ENCODE measurements at places on chromosomes 4 and X.

DNA sequence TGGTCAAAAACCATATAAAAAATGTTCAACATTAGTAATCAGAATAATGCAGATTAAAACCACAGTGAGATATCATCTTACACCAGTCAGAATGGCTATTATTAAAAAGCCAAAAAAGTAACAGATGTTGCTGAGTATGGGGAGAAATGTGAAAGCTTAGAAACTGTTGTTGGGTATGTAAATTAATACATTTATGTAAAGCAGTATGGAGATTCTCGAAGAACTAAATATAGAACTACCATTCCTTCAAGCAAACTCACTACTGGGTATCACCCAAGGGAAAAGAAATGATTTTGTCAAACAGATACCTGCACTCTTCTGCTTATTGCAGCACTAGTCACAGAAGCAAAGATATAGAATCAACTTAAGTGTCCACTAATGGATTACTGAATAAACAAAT lies 576.4 kb upstream of the EPHA5 start:
- no peak for DNase-seq

- no peak for DNase-seq
Observed at GRCh38 chrX:63434206-63434605, 83.1 kb upstream of the SPIN4 start.

- no peak for DNase-seq
Observed at GRCh38 chr4:184306949-184307348, 89.3 kb upstream of the ENPP6 start.

DNA sequence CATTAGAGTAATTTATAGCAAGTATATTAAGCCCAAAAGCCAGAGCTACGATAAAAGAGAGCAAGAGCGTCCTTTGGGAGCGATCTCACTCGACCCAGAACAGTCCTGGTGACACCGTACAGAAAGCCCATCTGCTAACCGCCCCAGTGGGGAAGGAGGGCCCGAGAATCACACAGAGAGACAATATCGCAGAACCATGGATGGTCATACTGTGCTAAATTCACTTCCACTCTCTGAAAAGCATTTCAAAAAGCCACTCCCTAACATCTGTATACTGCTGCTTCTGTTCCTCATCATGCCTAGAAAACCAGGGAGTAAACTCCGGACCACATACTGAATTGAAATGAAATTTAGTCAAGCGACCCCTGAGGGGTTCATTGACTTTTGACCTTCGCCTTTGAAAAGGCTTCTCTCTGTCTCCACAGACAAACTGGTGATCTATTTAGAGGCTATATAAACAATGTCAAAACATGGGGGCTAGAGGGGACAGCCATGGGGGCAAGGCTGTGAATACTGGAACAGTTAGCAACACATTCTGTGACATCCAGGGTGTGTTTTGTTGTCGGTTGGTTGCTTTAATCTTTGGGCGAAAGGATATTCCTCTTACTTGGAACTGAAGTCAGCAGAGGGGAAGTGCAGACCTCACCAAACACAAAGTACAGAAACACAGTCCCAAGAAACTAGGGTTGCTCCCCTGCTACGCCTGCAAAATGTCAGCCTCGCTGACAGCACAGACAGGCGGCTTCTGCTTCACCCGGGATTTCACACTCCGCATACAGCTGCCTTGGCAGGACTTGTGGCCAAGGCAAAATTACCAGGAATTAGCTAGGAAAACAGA lies 129.0 kb upstream of the RASGEF1B start:
- DNase-seq, result no peak

DNA sequence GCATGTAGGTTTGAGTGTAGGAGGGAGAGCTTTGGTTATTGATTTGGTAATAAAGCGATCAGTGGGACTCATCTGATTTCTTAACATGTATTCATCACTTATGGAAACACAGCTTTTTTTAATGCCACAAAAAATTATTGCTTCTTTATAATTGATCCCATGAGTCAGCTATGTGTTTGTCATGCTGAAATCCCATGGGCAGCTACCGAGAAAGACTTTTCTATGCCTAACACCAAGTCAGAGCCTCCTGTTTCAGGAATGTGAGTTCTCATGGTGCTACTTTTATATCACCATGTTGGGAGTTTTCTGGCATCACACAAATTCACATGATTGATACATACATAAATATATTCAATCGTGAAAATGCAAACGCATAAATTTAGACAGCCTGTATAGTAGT lies 165.7 kb downstream of the RAPGEF2 start:
- no peak for DNase-seq

GRCh38 chr4:103010804-103011203 lies 8.7 kb downstream of the SLC9B1 start:
- DNase-seq, result no peak

GRCh38 chrX:123222920-123223319 lies 38.8 kb downstream of the GRIA3 start:
- DNase-seq, result no peak

GRCh38 chrX:8988446-8988845 lies 45.5 kb downstream of the FAM9B start:
- DNase-seq, result no peak

DNA sequence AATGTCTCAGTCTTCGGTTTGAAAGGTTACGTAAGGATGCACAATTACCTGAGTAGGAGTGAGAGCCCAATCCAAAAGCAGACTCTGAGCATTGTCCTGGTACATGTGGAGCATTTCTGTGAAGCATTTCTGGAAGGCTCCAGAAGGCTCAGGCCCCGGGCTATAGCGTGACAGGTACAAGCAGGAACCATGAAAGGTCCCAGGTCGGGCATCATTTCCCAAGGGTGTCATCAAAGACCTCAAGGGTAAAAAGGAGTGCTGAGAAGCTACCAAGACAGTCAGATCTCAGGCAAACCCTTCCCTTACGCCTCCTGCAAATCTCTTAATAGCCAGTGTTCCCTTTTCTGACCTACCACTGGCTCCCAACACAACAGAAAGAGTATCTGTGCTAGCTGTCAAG lies 30.8 kb downstream of the GPC4 start:
- no peak for DNase-seq

All from stimulated activated CD4-positive, alpha-beta T cell treated with anti-CD3 and anti-CD28 coated beads, TNF-alpha, amount 100 ng/mL, for 48 hours (primary cell).